ENCODE measurements at places on chromosomes 4 and X.

GRCh38 chrX:85037114-85037513 is 33.4 kb downstream of the APOOL start:
- DNase-seq, result no peak

DNA sequence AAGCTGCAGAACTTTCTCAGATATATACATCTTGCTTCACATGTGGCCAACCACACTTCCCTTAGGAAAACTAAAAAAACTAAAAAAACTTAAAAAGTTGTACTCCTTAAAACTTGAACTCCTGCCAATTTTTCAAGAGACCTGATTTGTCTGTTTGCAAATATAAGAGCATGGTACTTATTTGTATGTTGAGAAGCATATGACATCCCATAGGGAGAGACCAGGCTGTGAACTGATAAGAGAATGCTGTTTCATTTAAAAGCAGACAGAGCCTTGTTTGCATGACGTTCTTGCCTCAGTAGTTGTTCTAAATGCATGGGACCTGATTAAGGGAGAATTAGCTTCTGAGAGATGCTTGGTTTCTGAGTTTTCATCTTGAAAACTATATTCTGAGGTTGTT is 169.9 kb downstream of the GPC3 start:
- DNase-seq, result no peak

GRCh38 chrX:74465424-74465823 is 44.1 kb downstream of the SLC16A2 start:
- DNase-seq, result no peak

DNA sequence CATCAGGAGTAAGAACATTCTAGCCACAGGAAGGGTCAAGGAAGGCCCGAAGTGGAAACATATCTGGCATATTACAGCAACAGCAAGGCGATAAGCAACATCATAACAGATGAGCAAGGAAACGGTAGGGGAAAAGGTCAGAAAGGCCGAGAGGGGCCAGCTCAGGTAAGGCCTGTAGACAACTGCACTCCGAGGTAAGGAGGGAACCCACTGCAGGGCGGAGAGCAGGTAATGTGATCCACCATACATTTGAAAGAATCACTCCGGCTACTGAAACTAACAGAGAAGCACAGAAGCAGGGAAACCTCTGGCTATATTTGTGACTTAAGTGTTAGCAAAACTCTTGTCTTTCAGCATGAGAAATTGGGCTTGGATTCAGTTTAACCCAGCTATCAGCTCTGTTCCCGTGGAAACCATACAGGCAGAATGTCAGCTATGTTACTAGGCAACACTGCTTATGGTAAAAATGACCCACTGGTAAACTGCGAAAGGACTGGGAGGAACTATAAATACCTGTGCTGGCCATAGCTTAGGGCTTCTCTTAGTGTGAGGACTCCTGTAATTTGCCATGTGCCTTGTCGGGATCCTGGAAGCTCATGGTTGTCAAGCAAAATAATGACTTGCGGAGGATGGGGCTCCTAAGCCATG is 31.0 kb downstream of the FRYL start:
- no peak for DNase-seq

DNA sequence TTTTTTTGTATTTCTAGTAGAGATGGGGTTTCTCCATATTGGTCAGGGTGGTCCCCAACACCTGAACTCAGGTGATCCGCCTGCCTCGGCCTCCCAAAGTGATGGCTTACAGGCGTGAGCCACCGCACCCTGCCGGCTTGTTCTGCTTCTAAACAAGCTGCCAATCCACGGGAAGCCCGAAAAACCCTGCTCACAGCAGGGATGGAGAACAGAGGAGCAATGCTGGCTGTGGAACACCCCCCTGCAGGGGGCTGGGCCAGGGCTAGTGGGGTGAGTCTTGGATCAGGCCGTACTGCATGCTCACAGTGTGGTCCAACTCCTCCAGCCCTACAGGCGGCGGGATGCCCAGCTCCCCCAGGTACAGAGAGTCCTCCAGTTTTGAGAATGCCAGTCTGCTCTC is 38.1 kb upstream of the ARHGAP6 start:
- DNase-seq, result no peak

- no peak for DNase-seq
These were observed 164.7 kb downstream of the PCDH18 start for GRCh38 chr4:137367620-137368019.

DNA sequence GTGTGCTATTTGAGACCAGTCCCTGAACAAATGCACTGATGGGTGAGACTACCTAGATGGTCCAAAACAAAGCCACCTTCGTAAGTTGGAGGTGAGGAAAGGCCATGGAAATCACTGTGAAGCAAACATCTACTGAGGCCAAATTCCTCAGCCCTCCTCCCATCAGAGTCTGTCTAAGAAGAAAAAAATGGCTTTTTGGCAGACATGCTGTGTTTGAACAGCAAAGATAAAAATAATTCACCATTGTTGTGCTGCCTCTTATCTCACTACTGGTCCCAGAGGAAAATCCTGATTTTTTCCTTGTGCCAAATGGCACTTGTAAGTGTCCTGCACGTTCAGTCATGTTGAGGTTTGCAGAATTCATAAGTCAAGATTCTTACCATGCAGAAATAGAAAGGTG is 7.9 kb downstream of the MAGEB18 start:
- no peak for DNase-seq

DNA sequence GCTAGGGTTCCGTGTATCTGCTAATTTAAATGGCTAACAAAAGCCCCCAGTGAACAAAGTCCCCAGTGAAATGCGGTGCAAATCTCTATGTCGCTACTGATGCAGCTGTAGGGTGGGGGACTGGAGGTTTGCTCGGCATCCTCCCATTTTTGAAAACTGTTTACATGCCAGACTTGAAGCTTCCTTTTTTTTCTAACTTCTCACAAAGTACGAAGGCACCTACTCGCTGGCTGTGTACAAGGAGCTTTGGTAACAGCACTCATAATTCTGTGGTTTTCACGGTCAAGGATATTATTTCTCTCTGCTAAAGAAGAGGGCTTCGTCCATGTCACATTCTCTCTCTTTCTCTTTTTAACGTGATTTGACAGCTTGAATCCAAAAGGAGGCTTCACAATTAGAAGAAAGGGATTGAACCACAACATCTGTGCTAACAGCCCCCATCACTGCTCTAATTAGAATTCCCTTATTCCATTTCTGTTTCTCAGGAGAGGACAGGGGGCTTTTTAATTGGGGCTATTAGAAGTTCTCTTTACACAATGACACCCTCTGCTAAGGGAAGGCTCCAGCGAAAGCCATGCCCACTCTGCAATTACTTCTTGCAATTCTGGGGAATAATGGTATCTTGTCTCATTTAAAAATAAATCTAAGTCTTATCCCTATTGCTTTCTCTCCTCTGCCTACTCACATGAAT is 46.7 kb downstream of the TMEM156 start:
- no peak for DNase-seq

- DNase-seq, result no peak
These were observed 11.2 kb upstream of the CCNG2 start for GRCh38 chr4:77145842-77146185.

DNA sequence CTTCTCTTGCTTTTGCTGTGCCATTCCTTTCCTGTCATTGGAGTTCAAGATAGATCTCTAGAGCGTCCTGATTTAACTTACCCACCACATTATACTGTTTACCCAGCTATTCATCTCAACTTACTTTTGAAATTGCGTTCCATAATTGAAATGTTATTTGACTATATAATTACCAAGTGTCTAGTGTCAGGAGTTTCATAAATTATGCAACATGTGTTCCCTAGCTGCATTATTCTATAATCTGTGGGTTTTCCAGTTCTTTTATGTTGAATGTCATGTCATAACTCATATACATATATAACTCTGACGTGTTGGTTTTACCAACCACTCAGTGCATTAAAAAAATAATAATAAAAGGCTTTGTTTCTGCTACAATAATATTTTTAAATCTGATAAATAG is 285.9 kb upstream of the ARSJ start:
- no peak for DNase-seq

DNA sequence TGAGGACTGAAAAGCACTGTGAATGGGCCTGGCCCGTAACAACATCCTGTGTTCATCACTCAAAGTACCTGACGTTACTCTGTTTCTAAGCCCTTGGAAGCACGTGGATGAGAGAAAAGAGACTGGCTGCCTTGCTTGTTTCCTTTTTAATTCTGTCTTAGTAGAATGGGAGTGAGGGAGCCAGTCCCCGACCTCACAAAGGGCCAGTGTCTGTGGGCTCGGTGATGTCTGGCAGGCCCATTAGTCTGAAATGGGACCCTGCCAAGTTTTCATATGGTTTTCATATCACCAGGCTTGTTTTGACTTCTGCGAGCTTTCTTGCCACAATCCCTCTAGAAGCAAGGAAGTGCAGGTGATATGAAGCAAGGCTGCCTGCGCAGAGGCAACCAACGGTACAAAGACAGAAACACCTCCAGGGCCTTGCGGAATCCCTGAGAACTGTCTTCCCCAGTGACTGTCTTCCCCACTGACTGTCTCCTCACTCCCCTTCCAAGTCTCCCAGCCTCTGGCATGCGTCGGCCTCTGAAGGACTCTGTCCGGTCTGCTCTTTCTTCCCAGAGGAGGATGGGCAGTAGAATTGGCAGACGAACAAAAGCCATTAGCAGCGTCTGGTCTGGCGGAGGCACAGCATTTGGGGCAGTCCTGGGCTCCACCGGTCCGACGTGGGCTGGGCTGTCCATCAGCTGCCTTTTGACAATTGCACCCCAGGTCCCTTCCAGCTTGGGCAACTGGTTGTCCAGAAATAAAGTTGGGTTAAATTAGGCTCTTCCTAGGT is 20.2 kb upstream of the RASL11B start:
- no peak for DNase-seq

DNA sequence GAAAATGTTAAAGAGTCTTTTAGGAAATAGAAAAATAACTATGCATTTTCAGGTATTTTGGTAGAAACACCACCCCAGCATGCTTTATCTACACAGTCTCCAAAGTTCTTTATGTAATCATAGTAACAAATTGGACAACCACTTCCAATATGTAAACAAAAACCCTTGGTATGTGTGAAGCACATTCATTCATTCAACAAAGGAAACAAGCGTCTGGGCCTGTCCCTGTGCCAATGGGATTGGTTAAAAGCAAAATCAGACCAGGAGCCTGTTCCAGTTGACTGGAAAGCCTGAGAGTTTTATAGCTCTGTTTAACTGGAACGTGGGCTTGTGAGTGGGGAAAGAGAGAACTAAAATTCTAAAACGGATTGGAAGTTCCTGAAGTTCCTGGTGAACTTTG is 41.3 kb upstream of the TENM3 start:
- no peak for DNase-seq

DNA sequence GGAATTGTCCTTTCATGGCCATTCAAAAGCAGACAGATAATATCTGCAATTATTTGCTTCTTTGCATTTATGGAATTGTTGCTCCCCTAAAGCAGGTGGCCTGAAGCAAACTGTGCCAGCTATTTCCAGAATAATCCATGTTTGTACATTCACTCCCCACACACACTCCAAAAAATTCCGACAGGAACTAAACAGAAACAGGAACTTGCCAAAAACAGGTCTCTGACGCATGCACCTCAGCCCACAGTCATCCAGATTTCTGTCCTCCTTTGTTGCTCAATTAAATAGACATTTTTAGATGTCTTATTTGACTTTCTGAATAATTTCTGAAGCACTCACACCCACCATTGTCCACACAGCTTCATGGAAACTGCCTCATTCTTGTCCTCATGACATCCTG is 71.5 kb upstream of the EDNRA start:
- no peak for DNase-seq

DNA sequence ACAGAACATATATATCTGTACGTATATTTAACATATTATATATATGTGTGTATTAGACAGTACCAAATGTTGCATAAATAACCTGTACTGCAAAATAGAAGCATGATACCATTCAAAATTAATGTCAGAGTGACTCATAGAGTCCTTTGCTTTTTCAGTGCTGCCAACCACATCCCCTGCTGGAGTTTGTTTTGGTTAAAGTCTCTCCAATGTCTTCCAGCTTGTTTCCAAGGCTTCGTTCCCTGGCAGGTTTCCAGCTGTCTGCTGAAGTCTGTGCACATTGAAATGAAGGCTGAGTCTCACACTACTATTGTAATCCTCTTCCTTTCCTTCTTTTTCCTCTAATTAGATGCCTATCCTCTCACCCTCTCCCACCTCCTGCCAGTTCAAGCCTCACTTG is 14.9 kb downstream of the NRK start:
- DNase-seq, result peak; percentile 14

DNA sequence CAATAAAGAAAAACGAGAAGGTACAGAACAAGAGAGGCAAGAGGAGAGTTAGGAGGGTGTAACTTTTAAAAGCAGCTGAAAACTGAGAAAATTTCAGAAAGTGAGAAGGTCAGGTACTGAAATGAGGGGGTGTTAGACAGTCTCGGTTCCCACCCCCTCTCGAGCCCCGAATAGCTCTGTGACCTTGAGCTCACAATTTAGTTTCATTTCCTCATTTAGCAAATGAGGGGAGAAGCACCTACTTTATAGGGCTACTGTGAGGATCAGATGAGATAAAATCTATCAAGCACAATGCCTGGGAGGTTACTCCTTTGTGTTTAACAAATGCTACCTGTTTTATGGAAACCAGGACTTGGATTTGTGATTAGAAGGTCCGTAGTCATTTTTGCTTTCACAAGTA is 4.9 kb downstream of the UGT8 start:
- no peak for DNase-seq

GRCh38 chrX:121496966-121497365 is 449.6 kb downstream of the GLUD2 start:
- DNase-seq, result no peak

Measured in posterior cingulate gyrus (tissue), 11 donors.